ENCODE measurements at places on chromosomes 2 and 18.

DNA sequence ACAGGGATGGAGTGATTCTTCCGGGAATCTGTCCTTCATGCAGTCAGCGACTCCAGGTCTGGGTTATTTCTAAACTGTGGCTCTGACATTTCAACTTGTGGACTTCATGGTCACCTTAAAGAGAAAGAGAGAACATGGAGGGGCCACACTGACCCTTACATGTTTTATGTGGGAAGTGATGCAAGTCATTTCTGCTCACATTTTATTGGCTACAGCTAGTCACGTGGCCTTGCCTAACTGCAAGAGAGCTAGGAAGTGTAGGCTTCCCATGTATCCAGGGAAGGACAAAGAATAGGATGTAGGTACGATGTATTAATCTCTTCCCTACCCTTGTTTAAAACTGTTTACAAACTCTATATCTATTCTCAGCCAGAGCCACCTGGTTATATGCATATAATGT is 30.3 kb upstream of the AFTPH start:
- DNase-seq: no peak

DNA sequence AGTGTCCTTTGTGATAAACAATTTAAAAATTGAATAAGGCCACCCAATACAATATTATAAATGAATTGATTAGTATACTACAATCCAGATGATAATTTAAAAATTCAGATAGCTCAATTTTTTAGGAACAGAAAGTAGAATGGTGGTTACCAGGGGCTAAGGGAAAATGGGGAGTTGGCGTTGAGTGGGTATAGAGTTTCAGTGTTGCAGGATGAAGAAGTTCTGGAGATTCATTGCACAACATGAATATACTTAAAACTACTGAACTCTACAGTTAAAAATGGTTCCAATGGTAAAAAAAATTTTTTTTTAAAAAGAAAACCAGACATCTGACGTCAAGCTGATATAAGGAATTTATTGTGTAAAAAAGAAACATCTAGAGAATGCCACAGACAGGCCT is 20.9 kb downstream of the SLC39A6 start:
- no peak for DNase-seq

GRCh38 chr2:122166820-122167219 is 411.4 kb downstream of the TSN start:
- DNase-seq: no peak

DNA sequence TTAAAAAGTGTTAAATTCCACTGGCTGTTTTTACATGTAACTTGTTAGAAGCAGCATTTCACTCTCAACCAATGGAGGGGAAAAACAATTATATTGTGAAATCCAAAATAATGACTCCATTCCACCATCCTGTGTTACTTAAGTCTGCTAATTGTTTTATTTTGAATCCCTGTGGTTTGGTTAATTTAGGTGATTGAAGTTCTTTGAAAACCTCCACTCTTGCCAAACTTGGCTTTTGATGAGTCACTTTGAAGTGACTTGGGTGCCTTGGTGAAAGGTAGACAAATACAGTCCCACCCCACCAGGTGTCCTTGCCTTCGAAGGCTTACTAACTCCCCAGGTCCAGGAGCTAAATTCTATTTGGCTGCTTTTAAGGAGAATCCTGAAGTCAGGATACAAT is 1303.8 kb upstream of the NRXN1 start:
- no peak for DNase-seq

DNA sequence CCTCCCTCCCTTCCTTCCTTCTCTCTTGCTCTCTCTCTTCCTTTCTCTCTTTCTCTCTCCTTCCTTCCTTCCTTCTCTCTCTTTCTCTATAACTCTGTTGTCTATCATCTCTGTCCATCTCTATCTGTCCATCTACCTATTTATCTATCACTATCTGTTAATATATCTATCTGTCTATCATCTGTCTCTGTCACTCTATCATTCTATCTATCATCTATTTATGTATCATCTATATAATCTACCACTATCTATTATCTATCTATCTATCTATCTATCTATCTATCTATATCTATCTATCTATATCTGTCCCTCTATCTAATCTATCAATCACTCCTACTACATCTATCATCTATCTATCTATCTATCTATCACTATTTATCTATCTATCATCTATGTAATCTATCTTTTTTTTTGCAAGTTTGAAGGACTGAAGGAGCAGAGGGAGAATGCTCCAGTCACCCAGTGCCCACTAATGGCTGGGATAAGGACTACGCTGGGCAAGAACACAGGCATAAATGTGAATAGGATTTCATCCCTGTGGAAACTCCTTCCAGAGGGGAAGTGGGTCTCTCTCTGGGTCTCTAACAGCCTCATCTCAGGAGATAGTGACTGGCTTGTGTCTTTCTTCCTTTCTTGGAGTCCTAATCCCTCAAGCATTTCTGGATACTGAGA is 427.0 kb downstream of the LPIN1 start:
- DNase-seq: no peak

DNA sequence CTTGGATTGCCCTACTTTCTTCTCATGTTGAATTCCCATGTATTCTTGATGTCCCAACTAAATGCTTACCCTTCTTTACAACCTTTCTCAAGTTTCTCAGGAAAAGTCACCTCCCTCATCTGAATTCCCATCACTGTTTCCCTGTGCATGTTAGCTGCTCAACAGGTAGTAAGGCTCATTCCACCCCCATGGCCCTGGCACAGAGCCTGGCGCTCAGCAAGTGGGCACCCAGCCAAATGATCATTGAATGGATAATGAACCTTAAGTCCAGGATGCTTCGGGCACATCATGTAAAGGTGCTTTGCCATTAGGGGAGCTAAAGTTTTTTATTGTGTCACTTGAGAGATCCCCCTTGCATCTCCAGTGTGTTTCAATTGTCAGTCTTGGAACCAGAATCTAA is 124.0 kb downstream of the PKP4 start:
- DNase-seq: no peak

- DNase-seq: no peak
Observed at GRCh38 chr2:57979158-57979557, 67.4 kb upstream of the VRK2 start.

All from OCI-LY7 (cell line).